ENCODE measurements at places on chromosomes 3 and 15.
A peak's percentile ranks its signal among the peaks of the same experiment; 100 is the strongest.

DNA sequence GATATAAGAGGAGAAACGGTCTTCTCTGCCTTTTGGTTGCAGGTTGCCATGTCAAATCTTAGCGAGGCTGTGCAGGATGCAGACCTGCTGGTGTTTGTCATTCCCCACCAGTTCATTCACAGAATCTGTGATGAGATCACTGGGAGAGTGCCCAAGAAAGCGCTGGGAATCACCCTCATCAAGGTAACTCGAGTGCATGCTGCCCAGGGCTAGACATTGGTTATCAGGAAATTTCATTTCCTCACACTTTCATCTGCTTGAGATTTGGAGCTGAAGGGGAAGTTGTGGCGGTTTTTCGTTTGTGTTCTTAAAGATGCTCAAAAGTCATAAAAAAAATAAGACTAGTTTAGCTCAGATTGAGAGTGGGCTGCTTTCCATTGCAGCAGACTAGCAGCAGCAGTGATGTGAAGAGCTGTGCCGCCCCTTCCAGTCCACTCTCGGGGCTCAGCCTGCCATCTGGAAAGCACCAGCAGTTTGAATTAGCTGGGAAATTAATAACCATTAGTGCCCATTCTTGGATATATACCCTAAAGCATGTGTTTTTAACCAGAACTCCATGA, 32.2 kb downstream of the GPD1L start:
- no peak for DNase-seq

DNA sequence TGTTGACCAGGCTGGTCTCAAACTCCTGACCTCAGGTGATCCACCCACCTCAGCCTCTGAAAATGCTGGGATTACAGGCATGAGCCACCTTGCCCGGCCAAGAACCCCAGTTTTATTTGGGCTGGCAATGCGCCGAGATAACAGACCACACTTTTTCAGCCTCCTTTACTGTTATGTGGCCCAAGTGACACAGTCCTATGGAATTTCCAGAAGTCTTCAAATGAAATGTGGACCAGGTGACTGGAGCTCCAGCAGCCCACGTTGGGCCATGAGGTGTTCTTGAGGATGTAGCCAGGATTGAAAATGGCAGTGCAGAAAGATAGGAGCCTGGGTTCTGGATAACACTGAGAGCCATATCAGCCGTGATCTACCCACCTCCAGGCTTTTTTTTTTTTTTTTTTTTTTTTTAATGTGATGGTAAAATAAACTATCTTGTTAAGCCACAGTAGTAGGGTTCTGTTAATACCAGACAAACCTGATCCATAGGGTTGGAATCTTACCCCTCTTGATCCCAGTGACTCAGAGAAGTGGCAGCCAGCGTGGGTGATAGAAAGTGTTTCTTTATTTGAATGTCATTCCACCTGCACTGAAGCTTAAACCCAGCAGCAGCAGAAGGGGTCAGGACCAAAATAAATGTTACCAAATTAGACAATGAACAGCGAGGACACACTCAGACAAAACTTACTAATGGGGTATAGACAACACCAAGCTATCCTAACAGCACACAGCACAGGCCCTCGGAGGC, 55.6 kb downstream of the LHFPL4 start:
- no peak for DNase-seq

DNA sequence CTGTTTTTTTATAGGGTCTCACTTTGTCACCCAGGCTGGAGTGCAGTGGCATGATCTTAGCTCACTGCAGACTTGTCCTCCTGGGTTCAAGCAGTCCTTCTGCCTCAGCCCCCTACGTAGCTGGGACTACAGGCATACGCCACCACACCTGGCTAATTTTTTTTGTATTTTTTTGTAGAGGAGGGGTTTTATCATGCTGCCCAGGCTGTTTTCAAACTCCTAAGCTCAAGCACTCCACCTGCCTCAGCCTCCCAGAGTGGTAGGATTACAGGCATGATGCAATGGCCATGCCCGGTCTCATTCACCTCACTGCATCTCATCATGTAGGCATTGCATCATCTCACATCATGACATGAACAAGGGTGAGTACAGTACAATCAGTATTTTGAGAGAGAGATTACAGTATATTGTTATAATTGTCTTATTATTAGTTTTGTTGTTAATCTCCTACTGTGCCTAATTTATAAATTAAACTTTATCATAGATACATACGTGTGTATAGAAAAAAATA, 74.3 kb upstream of the EOMES start:
- DNase-seq = no peak

- no peak for DNase-seq
Measured at GRCh38 chr3:19891740-19892139, 42.3 kb downstream of the EFHB start.

DNA sequence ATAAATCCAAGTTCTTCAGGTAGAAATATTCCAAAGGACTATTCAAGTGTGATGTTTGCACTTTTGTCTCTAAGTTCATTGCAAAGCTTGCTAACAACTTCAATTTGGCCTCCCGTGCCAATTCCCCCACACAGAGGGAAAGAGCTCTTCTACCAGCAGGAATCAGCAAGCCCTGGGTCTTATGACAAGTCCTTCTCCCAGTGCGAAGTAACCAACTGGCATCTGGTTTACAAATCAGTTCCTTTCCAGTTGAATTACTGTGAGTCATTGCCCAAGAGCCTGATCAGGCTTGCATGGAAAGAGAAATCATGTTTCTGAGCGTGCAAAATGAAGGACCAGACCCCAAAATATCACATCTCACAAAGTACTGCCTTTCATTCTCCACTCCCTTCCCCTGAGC, 62.7 kb upstream of the SLCO3A1 start:
- no peak for DNase-seq

DNA sequence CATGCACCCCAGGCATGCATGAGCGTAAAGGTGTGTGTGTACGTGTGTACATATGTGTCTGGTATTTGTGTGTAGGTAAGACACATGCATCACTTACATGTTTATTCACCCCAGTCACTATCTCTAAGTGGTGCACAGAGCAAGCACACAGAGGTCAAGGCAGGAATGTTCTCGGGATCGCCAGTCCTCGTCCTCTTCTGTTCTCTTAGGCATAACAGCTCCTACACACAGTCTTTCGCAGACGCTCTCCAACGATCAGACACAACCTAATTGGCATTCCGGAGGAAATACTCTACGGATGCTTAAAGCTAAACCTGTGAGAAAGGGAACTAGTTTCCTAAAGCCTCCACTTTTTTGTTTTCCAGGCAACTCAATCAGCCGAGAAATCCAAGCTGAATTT, 95.9 kb downstream of the ADAMTS17 start:
- no peak for DNase-seq

DNA sequence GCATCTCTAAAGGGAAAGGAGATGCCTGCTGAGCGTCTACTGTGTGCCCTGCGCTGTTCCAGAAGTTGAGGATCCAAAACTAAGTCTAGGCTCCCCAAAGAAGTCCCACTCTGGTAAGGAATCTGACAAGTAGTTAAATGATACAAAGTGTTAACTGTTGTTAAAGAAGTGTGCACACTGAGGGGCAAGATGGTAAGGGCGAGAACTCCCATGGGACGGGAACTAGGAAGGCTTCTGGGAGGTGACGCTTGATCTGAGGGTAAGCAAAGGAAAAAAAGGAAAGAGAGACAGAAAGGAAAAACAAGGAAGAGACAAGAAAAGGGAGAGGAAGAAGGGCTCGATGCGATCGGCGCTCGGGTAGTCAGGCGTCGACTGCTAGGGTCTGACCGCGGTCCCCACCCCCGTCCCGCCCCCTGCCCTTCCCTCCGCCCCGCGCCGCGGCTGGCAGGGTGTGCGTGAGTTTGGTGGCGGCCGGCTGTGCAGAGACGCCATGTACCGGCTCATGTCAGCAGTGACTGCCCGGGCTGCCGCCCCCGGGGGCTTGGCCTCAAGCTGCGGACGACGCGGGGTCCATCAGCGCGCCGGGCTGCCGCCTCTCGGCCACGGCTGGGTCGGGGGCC, at the start of gene LACTB:
LACTB (plus strand) TSS at position 480 of the 620 bp plus-strand sequence; CDS start at position 491, 11 bp downstream.
- DNase-seq = peak; percentile 89

GRCh38 chr15:65806397-65806796, 14.3 kb upstream of the DENND4A start:
- DNase-seq = no peak

DNA sequence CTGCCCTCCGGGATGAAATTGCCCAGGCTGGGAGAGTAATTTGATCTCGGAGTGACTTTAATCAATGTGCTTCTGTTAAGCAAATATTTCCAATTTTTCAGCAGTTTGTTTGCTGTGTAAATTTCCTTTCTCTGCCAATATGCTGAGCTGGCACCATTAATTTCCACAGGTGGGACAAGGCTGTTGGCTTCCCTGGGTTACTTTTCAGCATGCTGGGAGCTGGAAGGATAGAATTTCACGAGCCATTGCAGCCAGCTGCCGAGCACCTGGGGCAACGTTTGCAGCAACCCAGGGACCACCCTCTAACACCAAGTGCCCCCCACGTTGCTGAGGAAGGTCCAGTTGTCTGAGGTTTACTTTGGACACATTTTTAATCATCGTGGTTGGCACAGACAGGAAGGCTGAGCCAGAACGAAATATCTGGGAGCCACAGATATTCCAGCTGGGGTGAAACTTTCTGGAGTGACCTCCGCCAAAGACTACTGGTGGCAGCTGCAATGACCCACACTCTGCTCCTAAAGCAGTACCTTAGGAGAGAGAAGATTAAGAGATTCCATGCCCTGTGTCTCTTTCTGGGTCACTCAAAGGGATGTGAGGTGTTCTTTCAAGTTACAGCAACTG, 293.3 kb upstream of the RGMA start:
- no peak for DNase-seq

DNA sequence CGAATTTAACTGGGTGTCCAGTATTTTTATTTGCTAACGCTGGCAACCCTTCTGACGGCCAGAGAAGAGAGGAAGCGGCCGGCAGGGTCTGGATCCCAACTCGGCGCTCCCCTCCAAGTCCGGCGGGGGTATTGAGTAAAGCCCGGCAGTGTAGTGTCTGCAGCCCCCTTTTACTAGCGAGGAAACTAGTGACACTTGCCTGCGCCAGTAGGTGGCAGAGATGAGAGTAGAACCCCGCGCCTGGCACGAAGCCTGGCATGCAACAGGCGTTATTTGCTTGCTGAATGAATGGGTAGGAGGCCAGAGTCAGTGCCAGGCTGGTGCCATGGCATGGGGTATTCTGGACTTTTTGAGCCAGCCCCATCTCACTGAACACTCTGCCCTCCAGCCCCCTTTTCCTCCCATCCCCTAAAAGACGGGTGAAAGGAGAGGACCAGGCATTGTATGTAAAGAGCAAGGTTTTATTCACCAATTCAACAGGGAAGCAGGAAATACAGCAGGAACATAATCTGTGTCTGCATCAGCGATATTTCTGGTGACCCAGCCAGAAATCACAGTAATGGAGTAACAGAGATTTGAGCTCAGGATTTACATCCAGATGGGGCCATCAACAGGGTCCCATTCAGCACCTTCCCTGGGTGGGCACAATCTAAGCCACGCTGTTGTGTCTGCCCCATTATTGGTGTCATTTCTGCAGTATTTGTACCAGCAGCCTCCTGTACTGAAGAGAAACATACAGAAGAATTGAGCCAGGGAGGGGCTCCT, 788 bp upstream of the WDR73 start:
- DNase-seq = peak; percentile 80

- DNase-seq = no peak
Measured at GRCh38 chr15:39132070-39132469, 448.8 kb upstream of the THBS1 start.

DNA sequence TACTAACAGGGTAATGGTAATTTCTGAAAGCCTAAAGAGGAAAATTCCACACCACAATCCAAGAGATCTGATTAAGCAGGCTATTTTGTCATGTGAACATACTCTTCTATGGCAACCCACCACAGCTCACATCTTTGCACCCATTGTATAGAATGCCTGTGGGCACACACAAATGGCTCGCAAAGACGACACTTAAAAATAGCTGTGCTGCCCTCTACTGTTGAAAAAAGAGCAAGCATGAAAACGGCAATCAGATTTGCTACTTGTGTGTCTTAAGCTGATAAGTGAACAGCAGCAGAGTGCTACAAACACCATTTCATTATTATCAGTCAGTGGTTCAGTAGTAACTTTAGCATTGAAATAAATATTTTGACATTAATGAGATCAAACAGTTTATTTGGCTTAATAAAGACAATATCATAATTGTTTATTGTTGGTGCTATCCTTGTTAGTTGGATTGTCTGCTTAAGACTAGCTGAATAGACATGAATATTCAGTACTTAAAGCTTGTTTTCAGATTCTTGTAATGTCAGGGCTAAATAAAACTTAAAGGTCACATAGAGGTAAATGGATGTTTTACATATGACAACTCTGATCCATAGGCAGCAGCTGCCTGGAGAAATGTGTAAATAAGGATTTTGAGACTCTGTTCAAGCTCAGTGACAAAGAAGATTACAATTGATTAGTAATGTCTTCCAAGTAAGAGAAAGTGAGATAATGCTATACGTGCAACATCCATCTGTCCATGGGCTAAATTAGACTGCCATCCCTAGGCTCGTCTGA, 199.1 kb downstream of the LRRN1 start:
- no peak for DNase-seq

- no peak for DNase-seq
Measured at GRCh38 chr15:100255644-100256043, 86.1 kb downstream of the ADAMTS17 start.

DNA sequence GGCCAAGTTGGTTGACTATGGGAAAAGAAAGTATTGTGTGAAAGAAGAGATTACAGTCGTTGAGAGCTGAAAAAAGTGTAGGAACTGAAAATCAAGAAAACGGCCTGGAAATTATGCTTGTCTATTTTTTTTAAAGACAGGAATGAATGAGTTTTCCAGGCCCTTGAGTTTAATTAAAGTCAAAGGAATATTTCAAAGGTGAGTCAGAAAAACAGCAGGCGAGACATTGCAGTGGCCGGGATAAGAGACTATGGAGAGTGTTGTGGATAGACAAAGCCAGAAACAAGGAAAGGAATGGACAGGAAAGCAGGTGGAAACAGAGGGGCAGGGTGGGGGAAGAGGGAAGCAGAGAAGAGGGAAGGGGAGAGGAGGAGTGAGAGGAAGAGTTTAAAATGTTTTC, 275.1 kb upstream of the LRTM1 start:
- DNase-seq = no peak

DNA sequence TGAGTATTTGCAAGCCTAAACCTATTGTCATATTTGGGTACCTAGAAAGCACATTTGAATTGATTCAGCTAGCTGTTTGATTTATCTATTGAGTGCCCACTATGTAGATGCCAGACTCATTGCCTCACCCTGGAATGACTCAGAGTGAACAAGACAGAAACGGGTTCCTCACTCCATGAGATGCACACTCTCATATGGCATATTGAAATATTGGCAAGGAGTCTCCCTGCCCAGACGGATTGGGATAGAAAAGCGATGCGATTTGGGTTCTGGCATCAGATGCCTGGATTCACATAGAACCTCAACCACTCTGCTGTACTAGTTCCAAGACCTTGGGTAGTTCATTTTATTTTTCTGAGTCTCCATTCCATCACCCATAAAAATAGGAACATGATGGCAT, 22.5 kb downstream of the LRRN1 start:
- no peak for DNase-seq

Measured in fibroblast of gingiva (primary cell).